ENCODE measurements at places on chromosomes 16 and 17.
A peak's percentile ranks its signal among the peaks of the same experiment; 100 is the strongest.

DNA sequence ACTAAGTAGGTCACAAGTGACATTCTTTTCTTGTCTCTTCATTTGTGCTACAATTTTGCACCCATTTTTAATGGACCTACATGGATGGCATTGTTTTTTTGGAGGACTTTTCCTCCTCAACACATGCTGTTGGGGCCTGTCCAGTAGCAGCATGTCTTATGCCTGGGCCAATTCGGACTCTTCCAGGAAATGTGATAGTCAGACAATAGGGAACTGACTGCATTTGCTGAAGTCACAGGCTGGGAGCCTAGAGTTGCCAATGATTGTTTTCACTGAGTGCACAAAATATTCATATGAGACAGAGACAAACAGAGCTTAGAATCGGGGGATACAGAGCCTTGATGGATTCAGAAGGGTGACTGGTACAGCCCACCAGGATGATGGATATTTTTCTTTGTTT, 867.3 kb upstream of the GOT2 start:
- no peak for DNase-seq

DNA sequence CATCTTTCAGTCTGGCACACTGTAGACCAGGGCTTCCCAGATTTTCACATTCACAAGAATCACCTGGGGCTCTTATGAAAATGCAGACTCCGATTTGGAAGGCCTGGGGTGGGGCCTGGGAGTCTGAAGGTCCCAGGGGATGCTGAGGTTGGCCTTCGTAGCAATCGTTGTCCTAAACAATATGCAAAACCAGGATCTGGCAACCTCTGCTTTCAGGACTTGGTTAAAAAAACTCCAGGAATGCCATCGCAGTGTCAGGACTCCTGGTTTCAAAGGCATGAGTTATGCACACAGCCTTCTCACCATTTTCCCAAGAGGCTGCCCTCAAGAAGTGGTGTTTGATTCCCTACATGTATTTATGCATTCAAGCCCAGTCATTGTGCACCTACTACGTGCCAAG, 6.7 kb downstream of the CLEC19A start:
- DNase-seq: no peak

DNA sequence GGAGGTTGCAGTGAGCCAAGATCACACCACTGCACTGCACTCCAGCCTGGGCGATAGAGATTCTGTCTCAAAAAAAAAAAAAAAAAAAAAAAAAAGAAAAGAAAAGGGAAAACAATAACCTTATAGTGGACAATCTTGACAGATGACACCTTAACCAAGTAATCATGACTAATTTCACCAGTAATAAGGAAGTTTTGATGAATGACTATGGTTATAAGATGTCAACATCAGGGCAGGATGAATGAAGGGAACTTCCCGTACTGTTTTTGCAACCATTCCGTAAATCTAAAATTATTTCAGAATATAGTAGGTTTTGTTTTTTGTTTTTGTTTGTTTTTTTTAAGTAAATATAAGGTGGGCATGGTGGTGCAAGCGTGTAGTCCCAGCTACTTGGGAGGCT, 23.0 kb downstream of the GSPT1 start:
- DNase-seq: no peak

DNA sequence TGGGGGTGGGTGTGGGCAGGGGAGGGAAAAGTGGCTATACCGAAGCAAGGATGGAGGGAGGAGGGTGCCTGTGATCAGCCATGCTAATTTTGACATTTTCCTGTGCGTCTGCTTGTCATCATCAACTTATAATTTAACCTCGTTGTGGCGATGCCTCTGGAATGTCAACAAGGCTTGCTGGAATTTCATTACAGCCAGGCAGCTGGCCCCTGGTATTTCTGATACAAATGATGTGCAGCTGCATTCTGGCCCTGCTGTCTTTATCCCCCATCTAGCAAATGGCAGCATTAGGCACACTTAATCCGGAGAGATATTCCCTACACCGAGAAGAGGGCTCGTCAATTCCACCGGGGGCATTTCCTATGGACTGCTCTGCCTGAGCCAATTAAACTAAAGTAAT, 278.3 kb upstream of the CCL2 start:
- DNase-seq: no peak

DNA sequence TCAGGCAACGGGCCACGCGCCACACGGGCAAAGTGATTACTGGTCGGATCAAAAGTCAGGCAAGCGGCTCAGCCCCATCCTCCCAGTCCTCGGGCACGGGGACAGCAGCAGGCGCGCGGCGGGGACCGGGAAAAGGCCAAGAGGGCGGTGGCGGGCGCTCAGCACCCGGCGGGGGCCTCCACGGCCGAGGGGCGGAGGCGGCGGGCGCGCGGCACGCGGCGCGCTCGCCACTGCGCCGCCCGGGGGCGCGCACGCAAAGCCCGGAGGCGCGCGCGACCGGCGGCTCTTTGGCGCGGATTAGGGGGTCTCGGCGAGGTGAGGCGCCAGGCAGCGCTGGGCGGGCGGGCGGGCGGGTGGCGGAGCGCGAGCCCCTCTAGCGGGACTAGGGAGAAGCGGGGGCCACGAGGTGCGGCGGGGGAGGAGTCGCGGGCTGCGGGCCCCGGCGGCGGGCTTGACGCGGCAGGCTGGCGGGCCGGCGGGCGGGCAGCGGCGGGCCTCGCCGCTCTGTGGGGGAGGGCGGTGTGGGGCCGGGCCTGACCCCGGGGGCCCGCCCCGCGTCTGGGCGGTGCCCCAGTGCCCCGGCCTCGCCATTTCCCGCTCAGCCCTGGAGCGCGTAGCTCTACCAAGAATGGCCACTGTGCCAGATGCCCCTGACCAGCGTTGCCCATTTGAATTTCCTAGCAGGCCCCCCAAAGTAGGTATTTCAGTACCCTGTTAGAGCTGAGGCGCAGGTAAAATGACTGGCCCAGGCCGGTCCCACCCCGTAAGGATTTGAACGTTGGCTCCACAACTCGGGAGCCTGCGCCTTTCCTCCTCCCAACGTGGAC, at the start of the genes ACACA and TADA2A:
TSS of gene ACACA (minus strand) at position 202 of the 827 bp plus-strand sequence. CDS start 537 bp downstream, outside the sequence.
TSS of gene TADA2A (plus strand) at position 252 of the 827 bp plus-strand sequence. CDS start 4,480 bp downstream, outside the sequence.
- peak; percentile 66 for DNase-seq

Data from progenitor cell of endocrine pancreas (in vitro differentiated cells).